HuH-7.5 (cell line): ENCODE measurements at places on chromosomes 4 and X.

GRCh38 chr4:100989401-100989800 is 357.9 kb downstream of the PPP3CA start:
- DNase-seq = no peak

GRCh38 chr4:21976166-21976565 is 27.6 kb upstream of the KCNIP4 start:
- no peak for DNase-seq

GRCh38 chr4:23373261-23373660 is 516.6 kb downstream of the PPARGC1A start:
- no peak for DNase-seq

DNA sequence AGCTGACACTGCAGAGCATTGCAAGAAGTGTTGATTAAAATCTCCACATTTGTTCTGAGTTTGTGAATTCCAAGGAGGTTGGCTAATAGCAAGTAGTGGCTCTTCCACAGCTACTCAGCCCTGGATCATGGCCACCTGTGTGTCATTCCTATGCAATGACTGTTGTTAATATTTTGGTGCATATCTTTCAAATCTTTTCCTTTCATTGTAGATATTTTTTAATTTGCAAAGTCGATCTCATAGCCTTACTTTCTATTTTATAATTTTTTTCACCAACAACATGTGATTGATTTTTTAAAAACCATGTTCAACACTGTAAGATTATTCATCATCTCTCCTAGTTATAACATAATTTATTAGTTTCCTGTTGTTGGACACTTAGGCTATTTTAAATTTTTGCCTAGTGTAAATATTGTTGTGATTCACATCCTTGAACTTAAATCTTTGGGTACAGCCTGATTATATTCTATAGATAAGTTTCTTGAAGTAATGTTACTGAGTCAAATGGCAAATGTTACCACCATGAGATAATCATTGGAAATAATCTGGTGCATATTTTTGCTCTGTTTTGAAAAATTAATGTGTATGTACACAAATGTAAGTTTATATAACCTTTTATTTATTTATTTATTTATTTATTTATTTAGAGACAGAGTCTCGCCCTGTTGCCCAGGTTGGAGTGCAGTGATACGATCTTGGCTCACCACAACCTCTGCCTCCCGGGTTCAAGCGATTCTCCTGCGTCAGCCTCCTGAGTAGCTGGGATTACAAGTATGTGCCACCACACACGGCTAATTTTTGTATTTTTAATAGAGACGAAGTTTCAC is 17.1 kb upstream of the ARHGAP10 start:
- no peak for DNase-seq

DNA sequence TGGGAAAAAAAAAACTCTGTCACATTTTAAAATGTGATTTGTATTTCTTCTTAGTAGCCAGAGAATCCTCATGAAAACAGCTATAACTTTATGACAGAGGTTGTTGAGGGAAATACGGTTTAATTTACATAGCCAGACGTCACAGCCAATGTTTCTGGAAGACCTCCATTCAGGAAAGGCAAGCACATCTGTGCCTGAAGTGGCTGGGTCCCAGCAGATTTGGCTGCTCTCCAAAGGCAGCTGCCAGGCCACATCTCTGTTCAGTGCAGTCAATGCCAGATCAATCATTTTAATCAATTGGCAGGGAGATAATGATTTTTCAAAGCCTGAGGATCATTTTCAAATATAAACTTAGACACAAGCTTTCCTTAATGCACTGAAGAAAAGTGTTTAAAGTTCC is 86.5 kb upstream of the ZIC3 start:
- no peak for DNase-seq

DNA sequence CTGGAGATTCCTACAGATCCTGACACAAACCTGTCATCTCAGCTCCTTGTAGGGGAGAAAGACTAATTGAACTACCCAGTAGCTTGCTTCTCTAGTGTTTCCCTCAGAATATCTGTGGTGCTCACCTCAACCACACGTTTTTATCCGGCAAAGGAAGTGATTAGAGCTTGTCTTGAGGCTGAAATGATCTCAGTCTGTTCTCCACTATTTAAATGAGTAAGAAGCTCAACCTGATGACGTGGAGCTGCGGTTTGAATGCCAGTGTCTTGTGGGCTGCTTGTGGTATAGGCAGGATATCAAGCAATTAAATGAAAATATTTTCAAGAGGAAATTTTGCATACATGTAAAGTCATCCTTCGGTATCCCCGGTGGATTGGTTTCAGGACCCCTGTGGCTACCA is 270.2 kb downstream of the TLL1 start:
- no peak for DNase-seq

DNA sequence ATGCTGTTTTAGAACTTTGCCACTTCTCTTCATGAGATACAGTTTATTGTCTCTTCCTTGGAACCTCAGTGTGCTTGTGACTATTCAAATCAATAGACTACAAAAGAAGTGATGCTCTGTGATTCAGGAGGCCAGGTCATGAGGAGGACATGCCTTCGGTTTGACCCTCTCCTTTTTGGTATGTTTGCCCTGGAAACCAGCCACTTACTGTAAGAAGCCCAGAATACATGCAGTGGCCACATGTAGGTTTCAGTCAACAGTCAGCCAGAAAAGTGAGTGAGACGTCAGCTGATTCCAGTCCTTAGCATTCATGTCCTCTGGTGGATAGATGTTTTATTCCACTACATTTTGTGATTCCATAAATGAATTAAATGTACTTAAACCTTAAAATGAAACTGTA is 328.7 kb downstream of the PCDH18 start:
- no peak for DNase-seq

DNA sequence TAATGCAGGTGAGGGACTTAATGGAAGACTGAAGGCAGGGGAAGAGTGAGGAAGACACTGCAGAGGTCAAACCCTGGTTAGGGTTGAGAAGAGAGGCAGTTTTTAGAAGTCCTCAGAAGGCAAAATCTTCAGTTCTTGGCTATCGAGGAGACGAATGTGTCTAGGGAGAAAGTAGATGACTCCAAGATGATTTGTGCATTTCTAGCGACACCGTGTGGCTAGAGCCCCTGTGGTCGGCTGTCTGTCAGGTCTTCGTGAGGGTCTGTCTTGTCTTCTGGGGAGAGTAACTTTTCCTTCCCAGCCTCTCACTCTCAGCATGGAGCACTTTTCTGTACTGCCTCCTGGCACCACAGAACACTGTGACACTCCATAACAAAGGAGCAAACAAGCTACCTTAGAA is 458.1 kb downstream of the STIM2 start:
- DNase-seq = peak; percentile 20

DNA sequence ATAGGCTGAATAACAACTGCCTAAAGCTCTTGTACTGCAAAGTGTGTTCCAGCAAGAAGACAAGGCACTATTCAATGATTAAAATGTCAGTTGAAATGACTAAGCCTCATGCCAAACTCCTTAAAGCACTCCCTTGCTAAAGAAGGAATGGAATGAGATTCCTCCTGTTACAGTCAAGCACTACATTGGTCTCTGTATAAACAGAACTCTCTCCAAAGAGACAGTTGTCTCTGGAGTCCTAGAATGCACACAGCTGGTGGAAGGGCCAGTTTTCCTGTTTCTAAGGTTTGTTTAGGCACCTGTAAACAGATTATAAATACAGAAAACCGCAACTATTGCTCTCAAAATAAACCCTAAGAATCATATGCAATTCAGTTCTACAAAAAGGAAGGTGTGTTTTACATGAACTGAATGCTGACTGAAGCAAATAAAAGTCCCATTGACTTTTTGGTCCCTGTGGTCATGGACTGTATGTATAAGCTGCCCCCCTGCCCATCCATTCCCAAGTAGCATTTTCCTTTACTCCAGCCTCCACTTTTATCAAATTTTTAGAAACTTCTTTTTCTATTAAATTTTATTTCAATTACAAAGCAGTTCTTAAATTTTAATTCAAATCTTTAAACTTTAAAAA is 47.0 kb downstream of the FAT1 start:
- DNase-seq = no peak

GRCh38 chr4:100306018-100306417 is 115.8 kb upstream of the DDIT4L start:
- no peak for DNase-seq

DNA sequence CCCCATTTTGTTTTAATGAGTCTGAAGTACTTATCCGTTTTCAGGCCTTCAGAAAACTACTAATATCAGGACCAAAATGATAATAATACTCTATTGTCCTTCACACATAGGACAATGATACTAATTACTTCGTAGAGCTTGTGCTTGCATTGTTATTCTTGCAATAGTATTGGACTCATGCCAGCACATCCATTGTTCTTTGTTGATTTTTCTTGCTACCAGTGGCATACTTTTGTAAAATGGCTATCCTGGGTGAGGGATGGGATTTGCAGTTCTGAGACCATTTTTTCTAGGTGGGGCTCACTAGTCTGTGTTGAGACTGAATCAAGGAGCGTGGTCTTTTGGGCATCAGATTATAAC is 195.3 kb downstream of the MAML3 start:
- DNase-seq = no peak

GRCh38 chrX:848386-848785 is 217.8 kb downstream of the SHOX start:
- no peak for DNase-seq

DNA sequence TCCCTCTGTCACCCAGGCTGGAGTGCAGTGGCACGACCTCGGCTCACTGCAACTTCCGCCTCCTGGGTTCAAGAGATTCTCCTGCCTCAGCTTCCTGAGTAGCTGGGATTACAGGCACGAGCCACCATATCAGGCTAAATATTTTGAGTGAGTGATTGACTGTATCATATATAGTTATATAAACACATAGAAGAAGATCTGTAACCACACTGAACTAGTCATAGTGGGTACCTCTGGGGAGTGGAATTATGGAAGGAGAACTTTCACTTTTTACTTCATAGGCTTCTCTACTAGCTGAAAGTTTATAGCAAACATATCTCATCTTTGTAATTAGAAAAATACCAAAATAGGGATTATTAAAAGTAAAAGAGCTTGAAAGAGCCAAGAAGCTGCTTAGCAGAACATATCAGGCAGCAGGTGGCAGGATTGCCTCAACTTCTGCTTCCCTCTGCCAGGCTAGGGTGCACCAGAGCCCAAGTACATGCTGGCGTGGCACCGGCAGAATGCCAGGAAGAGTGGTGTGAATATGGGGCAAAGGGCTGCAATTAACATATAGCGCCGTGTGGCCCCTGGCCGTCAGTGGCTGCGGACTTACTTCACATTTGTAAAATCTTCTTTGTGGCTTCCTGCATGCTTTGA is 39.5 kb upstream of the CD40LG start:
- no peak for DNase-seq

DNA sequence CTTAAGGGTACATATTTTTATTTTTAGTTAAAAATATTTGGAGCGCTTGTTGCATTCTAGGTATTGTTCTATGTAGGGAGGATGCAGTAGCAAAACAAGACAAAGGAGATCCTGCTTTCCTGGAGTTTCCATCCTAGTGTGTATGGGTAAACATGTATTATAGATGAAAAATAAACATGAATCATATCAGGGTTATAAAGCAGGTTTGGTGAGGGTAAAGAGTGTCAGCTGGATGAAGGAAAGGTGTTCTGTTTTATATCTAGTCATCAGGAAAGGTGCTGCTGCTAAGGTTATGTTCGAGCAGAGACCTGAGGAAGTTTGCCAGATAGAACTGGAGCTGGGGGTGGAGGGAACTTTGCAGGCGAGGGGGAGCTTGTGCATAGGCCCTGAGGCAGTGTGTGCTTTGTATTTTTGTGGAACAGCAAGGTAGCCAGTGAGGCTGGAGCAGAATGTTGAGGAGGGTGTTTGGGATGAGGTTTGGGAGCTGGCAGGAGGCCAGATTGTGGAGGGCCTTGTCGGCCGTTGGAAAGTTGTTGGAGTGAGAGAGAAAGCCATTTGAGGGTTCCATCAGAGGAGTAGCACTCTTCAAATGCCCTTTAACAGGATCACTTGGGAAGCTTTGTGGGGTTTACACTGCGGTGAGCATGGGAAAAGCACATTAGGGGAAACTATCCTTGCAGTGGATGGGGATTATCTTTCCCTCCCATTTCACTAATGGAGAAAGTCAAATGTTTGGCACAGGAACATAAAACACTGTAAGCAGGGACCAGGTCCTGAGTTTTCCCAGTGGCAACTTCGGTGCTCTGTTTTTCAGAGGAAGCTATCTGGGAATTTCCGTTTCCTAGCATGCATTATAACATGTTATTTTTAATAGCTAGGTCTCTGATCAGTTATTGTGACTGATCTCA is 35.9 kb downstream of the AFF1 start:
- no peak for DNase-seq

DNA sequence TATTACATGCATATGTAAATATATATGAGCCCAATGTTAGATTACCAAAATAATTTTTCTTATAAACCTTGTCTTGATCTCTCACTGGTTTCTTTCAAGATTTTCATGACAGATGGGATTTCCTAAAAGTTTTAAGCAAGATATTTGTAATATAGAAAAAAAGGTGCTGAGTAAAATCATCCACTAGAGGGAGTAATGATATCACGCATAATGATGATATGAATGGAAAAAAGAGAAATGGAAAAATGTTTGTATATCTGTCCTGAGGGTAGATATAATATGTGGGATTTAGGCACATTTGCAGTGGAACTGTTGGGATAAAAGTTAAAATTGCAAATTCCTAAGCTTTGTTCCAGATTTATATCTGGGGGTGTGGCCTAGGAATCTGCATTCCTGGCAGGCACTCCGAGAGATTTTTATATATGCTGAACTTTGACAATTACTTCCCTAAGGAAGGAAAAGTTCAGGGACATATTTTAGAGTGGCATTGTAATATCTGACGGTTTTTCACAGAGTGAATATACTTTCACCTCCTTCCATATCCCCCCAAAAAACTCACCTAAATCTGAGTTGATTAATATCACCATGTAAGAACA is 60.5 kb downstream of the TMA16 start:
- DNase-seq = no peak

DNA sequence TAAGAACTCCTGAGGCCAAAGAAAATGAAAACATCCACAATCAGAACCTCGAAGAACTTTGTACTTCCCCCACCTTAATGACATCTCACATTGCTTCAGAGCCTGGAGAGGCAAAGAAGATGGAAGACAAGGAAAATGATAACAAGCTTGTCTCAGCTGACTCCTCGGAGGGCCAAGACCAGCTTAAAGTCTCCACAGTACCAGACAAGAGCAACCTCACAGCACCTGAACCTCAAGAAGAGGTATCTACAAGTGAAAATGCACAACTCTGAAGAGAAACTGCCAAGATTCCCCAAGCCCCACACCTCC is 97.5 kb downstream of the HNRNPD start:
- no peak for DNase-seq

DNA sequence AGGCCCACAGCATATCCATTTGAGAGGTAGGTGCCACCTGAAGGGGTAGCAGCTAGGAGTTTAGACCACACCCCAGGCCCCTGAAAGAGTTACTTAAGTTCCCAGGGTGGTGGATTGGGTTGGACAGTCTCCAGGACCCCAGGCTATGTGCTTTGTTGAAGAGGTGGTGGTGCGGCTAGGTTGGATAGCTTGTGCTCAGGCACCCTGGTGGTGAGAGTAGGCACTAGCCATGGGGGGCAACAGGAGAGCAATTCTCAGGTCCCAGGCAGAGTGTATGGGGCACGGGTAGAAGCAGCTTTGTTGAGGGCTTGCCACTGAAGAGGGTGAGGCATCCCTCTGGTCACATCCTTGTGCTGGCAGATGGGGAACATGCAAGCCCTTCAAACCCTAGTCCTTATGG is 5.6 kb downstream of the PF4 start:
- DNase-seq = no peak
